Motor neuron (in vitro differentiated cells): ENCODE measurements at places on chromosomes 3 and 15. TPM values are rescaled to one million over a fixed set of nuclear protein-coding genes. Genes with fewer than 3 reads are reported as not detected.

The ADAMTS9 gene
- 10.4 and 10.9 TPM in 2 replicates for total RNA-seq

The CYP1A2 gene
- total RNA-seq = not detected in 2 replicates

The RNU5B-1 gene
- total RNA-seq = under 0.01 TPM in 2 replicates

The SCAANT1 gene
- total RNA-seq = not detected in 2 replicates

The THBS1 gene
- total RNA-seq = 3.2 and 3.5 TPM in 2 replicates

The ANKRD63 gene
- not detected in 2 replicates for total RNA-seq
